Kidney epithelial cell (primary cell): ENCODE measurements at places on chromosomes 12 and 14.

GRCh38 chr12:116333402-116333801 lies 55.9 kb upstream of the MED13L start:
- no peak for DNase-seq

GRCh38 chr14:71491931-71492330 lies 440.3 kb upstream of the RGS6 start:
- DNase-seq = no peak

GRCh38 chr12:88725592-88726143 lies 145.4 kb upstream of the KITLG start:
- DNase-seq = no peak

DNA sequence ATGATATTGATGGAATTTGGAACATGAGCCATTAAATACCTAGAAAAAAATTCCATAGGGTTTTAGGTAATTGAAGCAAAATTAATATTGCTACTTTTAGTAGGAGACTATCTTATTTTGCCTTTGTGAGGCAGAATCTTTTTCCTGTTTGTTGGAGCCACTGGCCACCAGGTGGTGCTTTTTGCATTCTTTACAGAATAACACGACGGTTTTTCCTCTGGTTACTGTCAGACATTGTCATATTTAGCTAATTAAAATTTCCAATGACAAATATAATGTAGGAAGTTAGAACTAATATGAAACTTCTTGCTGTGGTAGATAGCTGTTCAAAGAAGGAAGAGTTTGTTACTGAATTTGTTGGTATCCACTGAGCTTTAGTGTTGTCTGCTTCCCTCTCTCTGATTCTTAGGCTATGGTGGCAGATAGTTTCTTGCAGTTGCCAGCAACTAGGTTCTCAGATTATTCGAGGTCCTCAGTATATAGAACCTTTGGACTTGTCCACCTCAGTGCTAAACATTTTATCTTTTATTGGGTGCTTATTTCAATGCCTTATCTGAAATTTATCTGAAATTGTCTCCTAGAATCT lies 25.7 kb downstream of the RAB21 start:
- no peak for DNase-seq

DNA sequence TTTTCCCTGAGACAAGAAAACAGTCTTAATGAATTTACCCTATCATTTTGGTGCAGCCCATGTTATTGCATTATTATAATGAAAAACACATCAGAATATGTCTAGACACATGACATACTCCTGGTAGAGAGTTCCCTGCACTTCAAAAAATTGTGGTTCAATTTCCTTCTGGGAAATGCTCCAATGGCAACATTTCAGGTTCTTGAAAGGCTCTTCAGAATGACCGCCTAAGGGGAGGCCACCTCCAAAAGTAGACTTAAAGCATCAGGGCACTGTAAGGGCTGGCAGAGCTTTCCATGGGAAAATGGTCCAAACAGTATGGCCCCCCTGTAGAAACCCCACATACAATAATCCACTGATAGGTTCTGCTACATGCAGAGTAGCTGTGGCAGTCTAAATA lies 110.7 kb downstream of the SLC25A21 start:
- DNase-seq = no peak

GRCh38 chr12:47021298-47021697 lies 58.1 kb upstream of the PCED1B start:
- DNase-seq = no peak

- no peak for DNase-seq
Measured at GRCh38 chr14:103189481-103190470, 66.5 kb downstream of the TNFAIP2 start.

DNA sequence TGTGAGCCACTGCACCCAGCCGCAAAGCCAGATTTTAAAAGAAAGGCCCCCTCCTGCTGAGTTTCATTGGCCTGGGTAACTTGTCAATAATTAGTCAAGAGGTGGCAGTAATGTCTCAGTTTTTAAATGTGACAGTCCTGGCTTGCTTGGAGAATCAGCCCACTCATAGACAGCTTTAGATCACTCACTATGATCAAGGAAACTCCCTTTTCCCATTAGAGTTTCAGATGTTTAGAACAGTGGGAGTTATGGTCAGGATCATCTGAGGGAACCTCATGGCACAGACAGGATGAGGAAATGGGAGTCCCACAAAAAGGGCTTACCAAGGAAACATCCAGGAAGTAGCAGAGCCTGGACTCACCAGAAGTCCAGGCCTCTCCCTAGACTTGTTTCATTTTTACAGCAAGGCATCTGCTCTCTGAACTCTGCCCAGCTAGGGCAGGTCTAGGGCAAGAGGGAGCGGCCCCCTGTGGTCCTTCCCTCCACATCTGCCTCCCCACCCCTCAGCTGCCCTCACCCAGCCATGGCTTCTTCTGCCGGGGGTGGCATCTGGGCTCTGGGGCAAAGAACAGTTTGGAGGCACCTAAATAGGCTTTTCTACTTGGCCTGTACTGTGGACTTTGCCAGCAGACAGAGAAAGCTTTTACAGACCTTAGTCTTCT lies 11.2 kb downstream of the BCL2L14 start:
- DNase-seq = no peak

GRCh38 chr12:65670775-65671174 lies 153.5 kb upstream of the HMGA2 start:
- no peak for DNase-seq

- DNase-seq = no peak
Measured at GRCh38 chr12:53365245-53365904, 14.6 kb upstream of the SP1 start.

GRCh38 chr12:77943466-77943865 lies 112.8 kb downstream of the NAV3 start:
- peak; percentile 54 for DNase-seq

GRCh38 chr14:94989946-94990345 lies 167.4 kb downstream of the DICER1 start:
- no peak for DNase-seq

GRCh38 chr14:51901475-51902024 lies 41.1 kb downstream of the GNG2 start:
- DNase-seq = no peak
